ENCODE measurements at places on chromosomes 12 and 14.

DNA sequence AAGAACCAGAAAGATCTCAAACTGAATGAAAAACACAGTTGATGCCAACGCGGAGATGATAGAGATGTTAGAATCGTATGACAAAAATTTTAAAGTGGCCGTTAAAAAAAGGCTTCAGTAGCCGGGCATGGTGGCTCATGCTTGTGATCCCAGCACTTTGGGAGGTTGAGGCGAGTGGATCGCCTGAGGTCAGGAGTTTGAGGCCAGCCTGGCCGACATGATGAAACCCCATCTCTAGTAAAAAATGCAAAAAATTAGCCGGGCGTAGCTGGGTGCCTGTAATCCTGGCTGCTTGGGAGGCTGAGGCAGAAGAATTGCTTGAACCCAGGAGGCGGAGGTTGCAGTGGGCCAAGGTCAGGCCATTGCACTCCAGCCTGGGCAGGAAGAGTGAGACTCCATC lies 5.4 kb upstream of the ACVRL1 start:
- no peak for DNase-seq

DNA sequence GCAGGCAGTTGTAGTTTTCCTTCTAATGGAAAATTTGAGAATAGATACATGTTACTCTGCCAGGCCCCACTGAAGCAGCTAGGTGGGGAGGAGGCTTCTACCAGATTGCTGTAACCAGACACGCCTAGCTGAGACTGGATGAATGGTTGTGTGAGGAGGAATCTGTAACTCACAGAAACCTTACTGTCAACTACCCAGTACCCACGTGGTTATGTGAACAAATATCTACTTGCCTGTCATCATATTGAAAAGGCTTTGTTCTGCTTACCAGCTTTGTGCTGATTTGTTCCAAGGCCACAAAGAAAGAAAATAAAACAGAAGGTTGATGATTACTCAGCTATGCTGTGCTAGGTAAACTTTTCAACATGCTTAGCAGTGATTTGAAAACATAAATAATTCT lies 167.2 kb downstream of the CAPZA3 start:
- DNase-seq, result no peak

DNA sequence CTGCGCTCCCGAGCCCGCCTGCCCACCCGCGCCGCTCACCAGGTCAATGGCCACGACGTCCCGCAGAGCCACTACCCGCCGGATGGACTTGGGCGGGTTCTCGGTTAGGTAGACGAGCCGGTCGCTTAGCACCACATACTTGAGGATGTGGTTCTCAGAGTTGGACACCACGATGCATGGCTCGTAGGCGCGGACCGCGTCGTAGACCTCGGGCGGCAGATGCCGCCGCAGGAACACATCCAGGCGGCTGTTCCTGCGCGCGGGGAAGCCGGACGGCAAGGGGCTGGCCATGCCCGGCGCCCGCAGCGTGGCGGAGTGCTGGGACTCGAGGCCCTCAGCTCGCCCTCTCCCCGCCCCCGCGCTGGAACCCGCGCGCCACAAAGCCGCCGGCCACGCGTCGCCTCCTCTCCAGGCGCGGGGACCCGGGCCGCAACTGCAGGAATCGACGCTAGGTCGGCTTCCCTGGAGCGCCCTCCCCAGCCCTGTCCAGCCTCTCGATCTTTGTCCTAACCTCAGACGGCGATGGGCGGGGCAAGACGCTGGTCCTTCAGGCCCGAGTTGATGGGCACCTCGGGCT lies at the start of gene C12orf56:
TSS of gene C12orf56 (minus strand) at position 484 of the 577 bp plus-strand sequence. CDS start at position 291, 193 bp downstream.
- DNase-seq, result no peak

GRCh38 chr12:1797011-1797901 lies 23.1 kb upstream of the LRTM2 start:
- DNase-seq, result no peak

DNA sequence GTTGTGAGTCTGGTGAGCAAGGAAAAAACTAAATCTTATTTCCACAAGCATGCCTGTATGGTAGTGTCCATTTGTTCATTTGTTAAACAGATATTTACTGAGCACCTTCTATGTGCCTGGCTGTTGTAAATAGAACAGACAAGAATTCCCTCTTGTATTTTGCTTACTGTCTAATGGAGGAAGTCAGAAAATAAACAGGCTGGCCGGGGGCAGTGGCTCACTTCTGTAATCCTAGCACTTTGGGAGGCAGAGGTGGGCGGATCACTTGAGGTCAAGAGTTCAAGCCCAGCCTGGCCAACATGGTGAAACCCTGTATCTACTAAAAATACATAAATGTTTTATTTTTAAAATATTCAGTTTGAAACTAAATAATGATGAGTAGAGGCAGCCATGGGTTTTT lies 79.3 kb downstream of the GTF2A1 start:
- no peak for DNase-seq

GRCh38 chr12:94079566-94080340 lies 68.6 kb upstream of the PLXNC1 start:
- DNase-seq, result no peak

GRCh38 chr14:35123388-35123703 lies 994 bp downstream of the PRORP start:
- no peak for DNase-seq

- DNase-seq, result no peak
Measured at GRCh38 chr12:93449277-93449676, 7.5 kb upstream of the UBE2N start.

GRCh38 chr12:90489141-90489540 lies 465.8 kb downstream of the CCER1 start:
- no peak for DNase-seq

GRCh38 chr12:19203539-19204506 lies 74.3 kb downstream of the PLEKHA5 start:
- no peak for DNase-seq

- DNase-seq, result no peak
Measured at GRCh38 chr12:132143336-132144071, 615 bp downstream of the DDX51 start.

DNA sequence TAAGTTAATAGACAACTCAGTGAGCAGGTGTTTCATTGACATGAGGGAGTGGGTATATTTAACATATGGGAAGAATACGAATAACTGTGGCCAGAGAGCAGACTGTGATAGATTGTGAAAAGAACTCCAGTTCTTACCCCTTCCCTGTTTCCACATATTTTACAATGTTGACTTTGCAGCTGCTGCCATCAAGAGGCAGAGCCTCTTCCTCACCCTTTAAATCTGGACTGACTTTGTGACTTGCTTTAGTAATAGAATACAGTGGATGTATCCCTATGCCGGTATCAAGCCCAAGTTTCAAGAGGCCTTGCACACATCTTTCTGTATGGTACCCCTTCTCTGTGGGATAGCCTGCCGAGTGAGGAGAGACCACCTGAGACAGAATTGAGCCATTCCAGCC lies 356.7 kb downstream of the ETNK1 start:
- DNase-seq, result no peak

DNA sequence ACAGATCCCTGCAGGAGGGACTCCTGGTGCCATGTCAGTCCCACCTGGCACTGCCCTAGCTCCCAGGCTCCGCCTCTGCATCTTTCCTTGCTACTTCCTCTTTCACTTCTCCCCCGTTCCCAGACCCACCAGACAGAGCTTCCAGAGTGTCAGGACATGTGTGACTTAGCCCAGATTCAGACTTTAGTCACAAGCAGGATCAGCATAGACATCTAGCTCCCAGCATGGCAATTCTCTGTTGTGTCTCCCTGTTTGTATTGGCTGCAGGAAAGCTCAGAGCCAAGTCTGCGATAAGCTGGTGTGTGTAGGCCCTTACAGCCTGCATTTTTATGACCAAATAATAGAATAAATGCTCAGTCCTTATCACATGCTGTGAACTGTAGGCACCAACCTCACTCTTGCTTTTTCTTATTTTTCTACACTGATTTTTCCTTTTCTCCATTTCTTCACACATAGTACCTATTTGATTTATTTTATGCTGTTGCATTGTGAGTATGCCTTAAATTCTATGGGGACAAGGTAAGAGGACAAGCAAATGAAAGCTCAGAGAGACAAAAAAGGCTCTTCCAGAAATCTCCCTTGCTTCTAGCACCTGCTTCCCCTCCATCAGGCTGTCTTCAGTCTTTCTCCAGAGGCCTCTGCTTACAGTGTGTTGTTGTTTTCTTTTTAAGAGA lies 5.9 kb downstream of the DHRS2 start:
- DNase-seq, result no peak

- DNase-seq, result no peak
Measured at GRCh38 chr14:71693381-71693780, 238.8 kb upstream of the RGS6 start.

- DNase-seq, result no peak
Measured at GRCh38 chr14:56650979-56651378, 71.4 kb downstream of the TMEM260 start.

- DNase-seq, result no peak
Measured at GRCh38 chr12:76024942-76025600, 6.5 kb downstream of the PHLDA1 start.

DNA sequence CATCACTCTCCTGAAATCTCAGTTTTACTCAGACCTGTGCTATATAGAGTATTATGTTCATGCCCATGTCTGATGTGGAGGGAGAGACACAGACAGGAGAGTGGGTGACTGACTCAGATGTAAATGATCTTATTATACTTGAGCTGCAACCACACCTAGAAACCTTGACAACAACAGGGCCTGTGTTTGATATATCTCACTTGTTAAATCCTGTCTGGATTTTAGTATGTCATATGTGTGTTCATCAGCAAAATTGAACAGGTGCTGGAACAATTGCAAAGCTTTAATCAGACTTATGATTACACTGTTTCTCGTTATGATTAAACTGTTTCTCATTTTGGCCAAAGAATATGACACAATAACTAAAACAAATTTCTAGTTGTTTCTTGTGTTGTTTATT lies 37.7 kb downstream of the DIP2B start:
- DNase-seq, result no peak

DNA sequence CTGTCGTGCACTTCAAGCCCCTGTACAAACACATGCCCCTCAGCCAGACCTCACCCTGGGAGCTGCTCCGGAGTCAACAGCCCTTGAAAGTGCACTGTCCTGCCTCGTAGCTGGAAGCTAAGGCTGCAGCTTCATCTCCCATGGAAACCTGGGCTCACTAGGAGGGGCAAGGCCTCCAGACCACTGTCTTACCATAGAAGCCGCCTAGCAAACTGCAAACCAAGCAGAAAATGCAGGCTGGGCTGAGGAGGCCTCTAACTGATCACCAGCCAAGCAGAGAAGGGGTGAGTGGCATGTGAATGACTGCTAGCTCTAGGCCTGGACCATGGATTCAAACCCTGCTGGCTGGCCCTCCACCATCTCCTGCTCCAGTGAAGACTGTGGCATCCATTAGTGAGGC lies 340.2 kb downstream of the CACNA1C start:
- DNase-seq, result no peak

GRCh38 chr12:124928912-124929530 lies 14.6 kb upstream of the UBC start:
- DNase-seq, result no peak

GRCh38 chr12:57224973-57225679 lies 4.4 kb upstream of the SHMT2 start:
- no peak for DNase-seq

DNA sequence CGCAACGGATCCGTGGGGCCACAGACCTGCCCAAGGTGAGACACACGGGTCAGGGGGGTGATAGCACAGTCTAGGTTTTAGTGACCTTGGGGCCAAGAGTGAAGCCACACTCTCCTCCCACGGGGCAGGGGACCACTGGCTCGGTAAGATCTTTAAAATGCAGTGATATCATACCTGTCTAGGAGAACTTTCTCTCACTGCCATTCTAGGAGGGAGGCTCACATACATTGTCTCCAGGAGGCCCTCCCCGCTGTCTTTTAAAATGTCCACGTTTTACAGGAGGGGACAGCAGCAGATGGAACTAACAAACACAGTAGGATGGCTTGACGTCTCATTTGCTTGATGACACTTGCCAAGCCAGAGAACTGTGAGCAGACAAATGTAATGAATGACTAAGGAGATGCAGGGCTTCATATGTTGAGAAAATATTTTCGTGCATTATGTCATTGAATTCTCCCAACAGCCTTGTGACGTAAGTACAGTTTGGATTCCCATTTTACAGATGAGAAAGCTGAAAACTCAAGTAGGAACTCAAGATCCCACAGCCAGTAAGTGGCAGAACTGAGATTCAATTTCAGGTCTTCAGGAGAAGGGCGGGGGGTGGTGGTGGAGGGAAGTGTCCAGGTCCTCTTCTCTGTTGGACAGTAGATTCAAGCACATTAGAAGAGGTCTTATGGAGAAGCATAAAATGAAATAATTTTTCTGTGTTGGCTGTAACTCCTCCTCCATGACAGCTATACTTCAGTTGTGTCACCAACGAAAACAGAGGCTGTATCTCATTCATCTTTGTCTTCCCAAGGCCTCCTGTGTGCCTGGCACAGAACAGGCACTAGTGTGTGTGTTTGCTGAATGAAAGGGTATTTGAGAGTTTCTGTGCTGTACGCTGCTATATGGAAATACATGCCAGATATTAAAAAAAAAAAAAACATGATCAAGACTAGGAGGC lies 2.1 kb downstream of the VASH1 start:
- no peak for DNase-seq

GRCh38 chr12:112218150-112218549 lies 92.8 kb downstream of the TRAFD1 start:
- DNase-seq, result no peak

DNA sequence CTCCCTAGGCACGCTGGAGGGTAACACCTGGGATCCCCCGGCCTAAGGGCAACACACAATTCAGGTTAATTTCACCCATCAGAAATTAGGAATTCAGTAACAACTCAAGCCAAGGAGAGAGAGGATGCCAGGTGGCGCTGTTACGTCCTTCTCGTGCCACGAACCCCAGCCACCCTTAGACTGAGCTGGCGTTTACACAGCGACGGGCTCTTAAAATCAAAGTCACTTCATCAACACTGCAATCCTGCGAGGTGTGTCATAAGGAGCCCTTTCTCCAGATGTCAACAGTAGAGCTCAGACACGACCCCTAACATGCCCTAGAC lies 110.6 kb upstream of the TMEM132D start:
- no peak for DNase-seq

DNA sequence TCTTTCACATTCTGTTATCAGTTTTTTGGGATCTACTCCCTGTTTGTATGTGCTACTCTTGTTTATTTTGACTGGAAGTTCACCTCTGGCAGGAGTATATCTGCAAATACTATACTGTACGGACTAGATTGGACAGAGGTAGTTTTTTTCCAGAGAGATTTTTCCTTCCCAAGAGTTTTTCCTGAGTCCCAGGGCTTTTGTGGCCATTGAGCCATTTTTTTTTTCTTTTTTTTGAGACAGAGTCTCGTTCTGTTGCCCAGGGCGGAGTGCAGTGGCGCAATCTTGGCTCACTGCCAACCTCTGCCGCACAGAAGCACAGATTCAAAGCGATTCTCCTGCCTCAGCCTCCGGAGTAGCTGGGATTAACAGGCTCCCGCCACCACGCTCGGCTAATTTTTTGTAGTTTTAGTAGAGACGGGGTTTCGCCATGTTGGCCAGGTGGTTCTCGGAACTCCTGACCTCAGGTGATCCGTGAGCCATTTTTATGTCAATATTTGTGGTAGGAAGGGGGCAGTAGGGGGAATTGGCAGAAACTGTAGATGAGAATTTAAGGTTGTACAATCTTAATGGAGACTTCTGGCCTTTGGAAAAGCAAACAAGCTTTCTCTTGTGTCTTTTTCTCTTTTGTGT lies 19.4 kb downstream of the KTN1 start:
- DNase-seq, result no peak

All from central memory CD8-positive, alpha-beta T cell (primary cell).